Fibroblast of skin of abdomen (primary cell): ENCODE measurements at places on chromosomes 6 and 20.
A peak's percentile ranks its signal among the peaks of the same experiment; 100 is the strongest.

- peak; percentile 53 for DNase-seq
Measured at GRCh38 chr6:136317021-136317694, 27.5 kb upstream of the BCLAF1 start.

- no peak for DNase-seq
Measured at GRCh38 chr20:52746190-52746589, 226.0 kb upstream of the TSHZ2 start.

DNA sequence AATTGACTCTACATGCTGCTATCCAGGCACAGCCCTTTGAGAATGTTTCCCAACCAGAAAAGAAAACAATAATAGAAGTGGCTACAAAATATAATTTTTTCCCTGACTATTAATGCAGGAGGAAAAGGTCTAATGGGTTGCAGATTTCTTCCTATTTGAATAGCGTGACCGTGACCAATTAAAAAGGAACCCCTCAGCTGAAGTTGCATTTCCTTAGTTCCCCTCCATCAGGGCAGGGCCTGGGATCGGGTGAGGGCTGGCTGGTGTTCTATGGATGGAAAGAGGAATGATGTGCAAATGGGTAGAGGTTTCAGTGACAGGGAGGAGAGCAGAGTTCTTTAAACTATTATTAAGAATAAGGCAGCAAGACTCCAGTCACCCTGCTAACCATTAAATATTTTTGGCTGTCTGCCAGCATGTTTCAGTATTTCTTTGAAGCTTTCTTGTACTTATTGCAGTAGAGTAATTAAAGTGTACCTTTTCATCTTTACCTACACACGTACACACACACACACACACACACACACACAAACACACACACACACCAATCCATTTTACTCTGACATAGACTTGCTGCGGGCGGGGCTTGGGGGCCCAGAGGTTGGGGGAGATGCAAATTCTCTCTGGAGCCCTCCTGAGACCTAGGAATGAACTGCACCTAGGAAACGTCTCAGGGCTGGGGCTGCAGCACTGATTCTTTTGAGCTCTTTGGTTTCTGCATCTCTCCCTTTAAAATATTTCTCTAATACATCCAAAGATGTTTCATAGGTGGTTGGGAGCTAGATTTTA lies 154.8 kb upstream of the SLC35B3 start:
- DNase-seq = no peak

DNA sequence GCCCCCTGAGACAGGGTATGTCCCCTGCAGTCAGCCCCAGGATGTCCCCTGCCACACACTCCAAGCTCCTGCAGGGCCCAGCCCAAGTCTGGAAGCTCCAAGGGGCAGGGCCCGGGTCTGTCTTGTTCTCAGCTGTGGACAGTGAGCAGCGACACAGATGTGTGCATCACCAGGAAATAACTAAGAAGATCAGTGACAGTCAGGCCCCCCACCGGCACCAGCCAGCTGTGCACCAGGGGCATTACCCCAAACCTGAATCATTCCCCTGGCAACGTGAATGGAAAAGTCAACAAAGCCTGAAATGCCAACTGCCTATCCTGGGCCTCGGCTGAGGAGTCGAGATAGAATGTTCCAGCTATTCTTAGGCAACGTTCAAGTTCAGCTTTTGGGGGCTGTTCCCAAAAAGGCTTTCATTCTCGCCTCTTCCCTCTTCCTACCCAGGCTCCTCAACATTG lies 105.0 kb downstream of the PREX1 start:
- DNase-seq = peak; percentile 25

DNA sequence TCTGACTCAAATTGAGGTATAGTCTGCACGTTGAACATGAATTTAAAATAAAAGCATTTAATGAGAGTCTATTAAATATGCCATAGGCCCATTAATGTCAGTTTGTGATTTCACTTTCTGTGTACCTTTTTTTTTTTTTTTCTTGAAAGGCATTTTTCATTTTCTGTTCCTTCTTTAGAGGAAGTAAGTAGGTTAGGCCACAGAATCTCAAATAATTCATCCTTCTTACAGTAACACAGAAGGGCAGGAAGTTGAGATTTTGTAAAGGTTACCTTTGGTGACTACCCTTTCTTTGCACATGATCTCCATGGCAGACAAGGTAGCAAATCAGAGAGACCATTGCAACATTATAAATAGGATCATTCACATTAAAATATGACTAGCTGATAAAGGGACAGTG lies 9.6 kb downstream of the L3MBTL3 start:
- DNase-seq = no peak

DNA sequence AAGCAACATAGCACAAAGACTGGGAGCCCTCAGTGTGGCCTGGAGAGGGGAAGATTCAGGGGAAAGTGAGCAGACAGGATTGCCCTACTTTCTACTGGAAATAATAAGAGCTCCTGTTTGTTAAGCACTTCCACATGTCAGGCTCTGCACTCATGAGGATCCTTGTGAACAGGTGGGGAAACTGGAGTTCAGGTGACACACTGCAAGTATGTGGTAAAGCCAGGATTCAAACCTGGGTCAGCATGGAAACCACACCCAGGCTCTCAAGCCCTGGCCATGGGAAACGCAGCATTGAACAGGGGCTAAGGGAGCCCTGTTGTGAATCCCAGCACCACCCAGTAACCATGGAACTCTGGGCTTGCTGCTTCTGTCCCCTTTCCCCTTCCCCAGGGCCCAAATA lies 42.8 kb upstream of the ID1 start:
- DNase-seq = no peak

DNA sequence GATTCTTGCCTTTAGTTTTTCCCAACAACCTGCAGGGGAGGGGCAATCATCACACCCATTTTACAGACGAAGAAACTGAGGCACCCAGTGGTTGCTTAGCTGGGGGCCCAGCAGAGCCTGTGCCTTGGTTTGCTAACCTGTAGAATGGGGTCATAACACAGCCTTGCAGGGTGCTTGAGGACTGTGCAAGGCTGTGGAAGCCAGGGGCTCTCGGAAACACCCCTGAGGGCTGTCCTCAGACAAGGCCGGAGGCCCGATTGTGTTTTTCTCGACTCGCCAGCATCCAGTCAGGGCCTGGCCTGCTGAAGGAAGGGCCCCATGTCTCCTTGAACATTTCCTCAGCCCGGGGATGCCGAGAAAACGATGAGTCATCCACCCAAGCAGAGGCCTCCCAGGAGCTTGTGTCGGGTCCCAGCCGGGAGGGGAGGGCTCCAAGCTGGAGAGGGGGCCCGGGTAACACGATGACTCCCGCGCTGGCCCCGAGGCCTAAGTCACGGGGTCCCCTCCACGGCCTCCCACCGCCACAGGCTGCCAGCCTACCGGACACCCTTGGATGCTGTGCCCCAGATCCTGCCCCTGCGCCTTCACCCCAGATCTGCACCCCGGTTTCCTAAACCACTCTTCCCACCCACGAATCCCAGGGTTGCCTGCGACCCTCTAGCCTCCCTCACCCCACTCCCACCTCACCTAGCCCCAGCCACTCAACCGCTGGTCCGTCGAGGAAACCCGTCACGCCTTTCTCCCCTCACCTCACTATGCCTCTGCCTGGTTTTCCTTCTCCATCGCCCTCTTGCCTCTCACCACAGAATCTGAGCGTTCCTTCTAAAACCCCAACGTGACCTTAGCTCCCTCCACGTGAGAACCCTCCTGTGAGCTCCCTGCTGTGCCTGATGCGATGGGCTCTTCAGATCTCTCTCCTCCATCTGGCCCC lies 10.6 kb downstream of the NOL4L start:
- DNase-seq = peak; percentile 91
